Left cardiac atrium (tissue), 4 donors: ENCODE measurements at places on chromosomes 6 and 20. TPM values are rescaled to one million over a fixed set of nuclear protein-coding genes. Genes with fewer than 3 reads are reported as not detected.

GRCh38 chr6:125955973-125956372 is 597 bp upstream of the HINT3 start:
- no peak for DNase-seq

- DNase-seq = peak; percentile 42
Measured at GRCh38 chr20:47677635-47678453, 107.4 kb downstream of the SULF2 start.

DNA sequence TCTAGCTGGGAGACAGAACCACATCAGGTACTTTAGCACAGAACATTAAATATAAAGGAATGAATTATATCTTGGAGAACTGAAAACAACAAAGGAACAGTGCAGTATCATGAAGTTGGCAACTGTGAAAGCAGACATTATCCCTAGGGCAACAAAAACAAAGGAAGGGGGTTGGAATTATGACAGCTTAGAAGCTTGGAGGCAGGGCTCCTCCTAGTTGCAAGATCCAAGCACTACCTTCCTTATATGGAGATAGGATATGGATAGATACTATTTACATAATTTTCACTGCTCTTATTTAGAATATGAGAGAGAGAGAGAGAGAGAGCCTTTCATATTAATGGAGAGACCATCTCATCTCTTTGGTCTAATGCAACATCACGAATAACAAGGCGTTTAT is 27.0 kb downstream of the TMEM14A start:
- DNase-seq = no peak

- no peak for DNase-seq
Measured at GRCh38 chr20:44477151-44477550, 1.5 kb downstream of the TTPAL start.

Gene PPP1R3G
- 10.7 TPM for total RNA-seq

Gene DEF6
- 2.5 TPM for total RNA-seq

DNA sequence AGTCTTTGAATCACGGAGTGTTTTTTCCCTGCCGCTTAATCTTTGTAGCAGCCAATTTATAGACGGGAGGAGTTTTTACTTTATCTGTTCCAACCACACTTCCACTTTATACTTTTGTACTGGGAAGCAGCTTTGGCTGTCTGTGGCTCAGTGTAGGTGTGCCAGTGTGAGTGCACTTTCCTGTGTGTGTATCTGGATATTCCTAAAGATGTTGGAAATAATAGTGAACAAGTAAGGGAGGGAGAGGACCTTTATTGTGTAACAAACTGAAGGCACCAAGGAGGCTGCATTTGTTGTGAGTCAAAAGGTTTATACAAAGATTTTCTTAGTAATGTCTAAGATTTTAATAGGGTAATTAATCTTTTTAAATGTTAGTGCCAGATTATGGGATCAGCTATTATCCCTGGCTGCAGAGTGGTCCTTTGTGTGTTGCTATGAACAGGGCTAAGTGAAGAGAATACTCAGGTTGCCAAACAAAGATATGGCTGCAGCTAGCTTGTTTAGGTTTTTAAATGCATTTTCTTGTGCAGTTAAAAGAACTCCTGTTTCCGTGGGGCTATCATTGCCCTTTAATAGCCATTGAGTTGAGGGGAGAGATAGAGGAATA is 226.3 kb downstream of the RNF144B start:
- no peak for DNase-seq

Gene RALGAPB
- 19.5 TPM for total RNA-seq

GRCh38 chr20:32448306-32449056 is 90.3 kb downstream of the ASXL1 start:
- no peak for DNase-seq

DNA sequence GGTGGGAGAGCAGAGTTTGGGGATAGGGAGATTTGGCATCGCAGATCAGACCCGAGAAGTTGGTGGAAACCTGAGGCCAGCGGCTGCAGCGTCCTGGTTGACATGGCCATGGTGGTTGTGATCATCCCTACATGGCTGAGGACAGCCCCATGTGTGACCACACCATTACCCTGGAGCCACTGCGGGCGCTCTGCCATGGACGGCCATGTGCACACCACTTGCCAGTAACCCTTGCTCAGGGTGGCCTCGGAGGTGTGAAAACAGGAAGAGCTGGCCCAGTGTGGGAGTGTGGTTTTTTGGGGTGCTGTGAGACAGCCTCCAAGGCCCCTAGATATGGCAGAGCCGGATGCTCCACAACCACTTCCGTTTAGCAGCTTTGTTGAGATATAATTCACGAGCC is 64.4 kb downstream of the TMEM242 start:
- peak; percentile 36 for DNase-seq

DNA sequence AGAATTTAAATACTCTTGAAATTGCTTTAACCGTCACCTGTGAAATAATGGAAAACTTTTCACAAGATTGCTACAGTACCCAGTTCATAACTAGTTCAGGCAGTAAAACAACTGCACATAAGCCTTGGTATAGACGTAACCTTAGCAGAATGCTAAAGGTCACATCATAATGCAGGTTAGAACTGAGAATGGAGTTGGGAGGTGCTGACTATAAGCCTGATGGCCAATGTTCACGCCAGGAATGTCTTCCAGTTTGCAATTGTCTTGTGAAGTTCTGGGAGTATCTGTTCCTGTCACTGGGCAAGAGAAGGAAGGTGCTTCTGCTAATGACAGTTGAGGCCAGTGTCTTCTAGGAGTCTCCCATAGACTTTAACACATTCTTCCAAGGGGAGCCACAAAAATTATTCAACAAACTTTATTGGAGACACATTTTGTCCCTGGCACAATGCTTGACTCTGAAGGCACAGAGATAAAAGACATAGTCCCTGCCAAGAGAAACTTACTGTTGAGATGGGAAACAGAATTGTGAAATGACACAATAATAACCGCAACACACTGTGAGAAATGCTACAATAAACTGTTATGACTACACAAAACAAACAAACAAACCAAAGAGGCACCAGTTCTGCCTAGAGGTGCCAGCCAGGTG is 24.6 kb upstream of the CEP162 start:
- no peak for DNase-seq

GRCh38 chr6:137162692-137163306 is 10.6 kb downstream of the IL22RA2 start:
- no peak for DNase-seq

DNA sequence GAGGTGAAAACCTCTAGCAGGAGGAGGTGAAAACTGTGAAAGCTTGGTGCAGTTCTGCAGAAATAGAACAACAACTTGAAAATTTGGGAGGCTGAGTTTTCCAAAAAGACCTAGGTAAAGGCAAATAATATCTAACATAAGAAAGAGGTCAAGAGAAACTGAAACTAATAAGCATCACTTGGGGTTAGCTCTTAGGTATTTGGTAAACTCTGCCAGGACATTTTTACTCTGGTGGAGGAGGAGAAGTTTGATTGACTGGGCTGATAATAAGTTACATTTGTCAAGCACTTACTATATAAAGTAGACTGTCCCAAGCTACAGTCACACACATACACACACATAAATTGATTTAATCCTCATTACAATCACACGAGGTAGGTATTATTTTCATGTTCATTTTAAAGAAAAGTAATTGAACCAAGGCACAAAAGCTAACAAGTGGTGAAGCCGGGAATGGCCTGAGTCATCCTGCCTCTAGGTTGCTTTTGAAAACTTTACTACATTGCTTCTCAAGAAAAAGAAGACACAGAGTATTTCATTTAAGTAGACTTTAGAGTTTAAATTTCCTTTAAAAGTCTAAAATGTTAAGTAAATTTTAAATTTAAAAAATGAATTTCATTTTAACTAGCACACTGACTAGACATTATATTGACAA is 275.5 kb downstream of the PTPRK start:
- DNase-seq = no peak

Gene CFAP206
- 0.18 TPM for total RNA-seq

DNA sequence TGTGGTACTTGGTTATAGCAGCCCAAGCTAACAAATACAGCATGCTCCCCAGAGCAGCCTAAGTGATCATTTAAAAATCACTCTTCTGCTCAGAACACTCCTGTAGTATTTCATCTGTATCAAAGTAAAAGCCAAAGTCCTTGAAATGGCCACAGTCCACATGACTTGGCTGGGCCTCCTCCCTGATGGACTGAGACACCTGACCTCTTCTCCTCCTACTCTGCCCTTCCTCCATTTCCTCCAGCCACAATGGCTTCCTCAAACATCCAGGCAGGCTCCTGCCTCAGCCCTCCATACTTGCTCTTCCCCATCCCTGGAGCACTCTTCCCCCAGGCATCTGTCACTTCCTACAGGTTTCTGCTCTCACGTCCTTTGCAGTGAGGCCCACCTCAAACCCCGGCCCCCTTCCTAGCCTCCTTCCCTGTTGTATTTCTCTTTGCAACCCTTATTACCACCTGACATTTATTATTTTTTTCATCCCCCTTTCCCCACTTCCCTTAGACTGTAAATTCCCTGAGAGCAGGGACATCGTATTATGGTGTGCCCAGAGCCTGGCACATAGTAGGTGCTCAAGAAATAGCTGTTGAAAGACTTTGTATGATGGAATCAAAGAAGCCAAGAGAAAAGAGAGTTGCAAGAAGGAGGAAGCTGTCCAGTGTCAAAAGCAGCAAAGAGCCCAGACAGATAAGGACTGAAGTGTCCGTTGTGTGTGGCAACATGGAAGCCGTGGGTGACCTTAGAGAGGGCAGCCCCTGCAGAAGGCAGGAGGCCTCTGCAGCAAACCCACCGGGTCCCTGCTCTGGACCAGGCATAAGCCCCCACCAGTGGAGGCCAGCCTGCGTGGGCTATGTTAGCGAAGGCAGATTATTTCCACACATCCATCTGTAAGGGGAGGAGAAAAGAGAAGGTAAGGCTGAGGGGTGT is 87.5 kb downstream of the TRERF1 start:
- DNase-seq = no peak

Gene MRAP2
- total RNA-seq = 1.2 TPM

GRCh38 chr6:33597551-33598322 is 17.7 kb upstream of the BAK1 start:
- peak; percentile 58 for DNase-seq

DNA sequence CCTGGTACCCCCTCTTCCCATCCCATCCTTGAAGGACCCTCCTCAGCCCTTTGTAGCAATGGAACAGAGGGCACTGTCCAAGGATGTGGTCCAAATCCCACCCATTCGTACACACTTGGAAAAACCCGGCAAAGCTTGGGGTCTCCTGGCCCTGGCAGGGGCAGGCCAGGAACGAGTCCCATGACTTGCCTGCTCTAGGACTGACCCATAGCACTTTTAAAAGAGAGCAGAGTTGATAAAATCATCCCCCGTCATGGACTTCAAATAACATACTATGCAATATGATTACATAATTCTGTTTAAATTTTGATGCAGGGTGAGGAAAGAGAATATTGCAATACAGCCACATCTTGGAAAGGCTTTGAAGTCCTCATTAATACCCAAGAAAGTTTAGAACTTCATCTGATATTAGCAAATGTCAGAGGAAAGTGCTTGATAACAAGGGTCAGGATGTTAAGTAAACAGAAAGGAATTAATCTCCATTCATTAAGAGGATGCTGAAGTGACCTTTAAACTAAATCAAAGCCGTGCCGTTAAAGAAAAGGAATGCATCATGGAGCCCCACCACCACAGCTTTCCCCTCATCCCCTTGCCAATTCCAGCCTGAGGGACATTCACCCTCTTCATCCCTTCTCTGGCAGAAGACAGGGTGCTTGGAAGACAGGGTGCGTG is 60.7 kb upstream of the NXT1 start:
- DNase-seq = no peak

- no peak for DNase-seq
Measured at GRCh38 chr20:22626496-22626895, 42.1 kb upstream of the FOXA2 start.

- DNase-seq = no peak
Measured at GRCh38 chr20:49823152-49823847, 10.7 kb downstream of the SLC9A8 start.

Gene PROKR2
- total RNA-seq = not detected

DNA sequence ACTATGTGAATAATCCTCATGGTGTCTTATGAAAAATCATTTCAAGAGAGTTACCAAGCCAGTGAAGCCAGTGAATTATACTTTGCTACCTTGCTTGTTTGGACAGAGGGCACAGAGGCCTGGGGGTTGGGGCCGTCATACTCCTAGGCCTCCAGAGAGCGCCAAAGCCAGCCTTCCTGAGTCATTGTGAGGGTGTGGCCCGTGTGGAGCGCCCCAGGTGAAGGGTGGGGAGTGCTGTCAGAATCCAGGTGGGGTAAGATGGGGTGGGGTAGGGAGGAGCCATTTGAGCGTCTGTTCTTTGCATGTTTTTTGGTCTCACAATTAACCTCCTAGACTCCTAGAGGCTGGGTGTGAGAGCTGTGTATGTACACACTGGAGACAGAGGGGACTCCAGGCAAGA is 71.1 kb downstream of the PERP start:
- no peak for DNase-seq

DNA sequence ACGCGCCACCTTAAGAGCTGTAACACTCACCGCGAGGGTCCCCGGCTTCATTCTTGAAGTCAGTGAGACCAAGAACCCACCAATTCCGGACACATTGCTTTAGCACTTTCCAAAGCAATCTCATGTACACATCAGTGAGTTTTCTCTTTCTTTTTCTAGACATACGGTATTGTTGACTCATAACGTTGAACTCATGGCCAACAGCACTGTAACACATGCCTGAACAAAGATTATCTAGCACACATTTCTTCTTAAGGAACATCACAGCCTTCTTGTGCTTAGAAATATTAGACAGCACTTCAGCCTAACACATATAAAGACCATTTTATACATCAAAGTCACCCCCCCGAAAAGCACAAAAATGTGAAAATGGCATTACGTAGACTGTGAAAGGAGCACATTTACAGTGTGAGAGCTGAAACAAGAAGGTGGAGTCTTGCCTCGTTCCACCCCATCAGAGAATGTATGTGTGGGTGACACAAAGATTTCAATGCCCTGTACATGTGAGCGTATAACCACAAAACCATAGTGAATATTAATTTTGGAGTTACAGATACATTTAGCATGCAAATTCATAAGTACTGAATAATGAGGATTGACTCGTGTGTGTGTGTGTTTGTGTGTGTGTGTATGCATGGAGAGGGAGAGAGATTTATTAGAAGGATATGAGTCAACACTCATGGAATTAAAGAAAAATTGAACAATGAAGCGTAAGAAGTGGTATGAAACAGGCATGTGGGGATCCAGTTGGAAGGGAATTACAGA is 134.1 kb downstream of the FAM83B start:
- no peak for DNase-seq

GRCh38 chr20:32539817-32540675 is 45.1 kb downstream of the NOL4L start:
- DNase-seq = no peak

DNA sequence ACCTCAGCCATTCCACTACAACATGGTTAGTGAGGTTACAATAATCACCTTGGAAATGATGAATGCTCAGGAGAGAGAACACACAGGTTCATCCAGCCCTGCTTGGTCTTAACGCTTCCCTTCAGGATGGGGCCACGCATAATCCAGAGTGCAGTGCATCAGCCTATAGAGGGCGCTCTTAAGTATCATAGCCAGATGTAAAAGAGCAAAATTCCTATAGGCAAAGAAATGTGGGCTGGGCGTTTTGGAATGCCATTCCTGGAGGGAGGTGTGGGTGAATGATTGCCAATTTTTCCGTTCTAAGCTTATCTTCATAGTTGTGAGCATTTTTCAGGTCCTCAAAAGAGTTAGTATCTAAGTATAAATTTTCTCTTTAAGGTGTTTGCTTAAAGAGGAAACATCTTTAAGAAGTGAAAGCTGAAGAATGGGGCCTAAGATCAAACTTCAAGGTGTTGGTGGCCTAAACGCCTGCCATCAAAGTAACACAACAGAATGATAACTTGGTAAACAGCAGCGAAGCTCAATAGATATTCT is 1.8 kb downstream of the RIPOR2 start:
- no peak for DNase-seq

- DNase-seq = no peak
Measured at GRCh38 chr6:26420688-26421171, 18.7 kb downstream of the BTN3A1 start.

Gene SNAI1
- total RNA-seq = 8.5 TPM
